ENCODE measurements at places on chromosomes 1 and 21.

GRCh38 chr1:231322880-231323530 lies 14.6 kb downstream of the EXOC8 start:
- no peak for DNase-seq

DNA sequence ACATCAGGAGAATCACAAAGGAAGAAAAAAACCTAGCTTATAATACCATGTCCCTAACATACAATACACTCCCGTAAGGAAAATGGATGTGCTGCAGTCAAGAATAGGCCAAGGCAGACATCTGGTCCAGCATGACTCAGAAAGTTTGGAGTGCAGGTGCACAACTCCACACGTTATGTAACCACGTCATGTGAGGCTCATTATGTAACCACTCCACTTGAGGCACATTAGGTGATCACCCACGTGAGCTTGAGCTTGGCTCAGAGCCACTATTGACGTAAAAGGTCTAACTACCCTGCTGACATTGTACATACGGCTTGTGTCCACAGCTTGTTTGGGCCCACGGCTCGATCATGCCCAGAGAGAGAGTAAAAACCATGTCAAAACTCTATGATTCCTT lies 99.8 kb upstream of the C1orf21 start:
- no peak for DNase-seq

GRCh38 chr1:201650623-201650933 lies 111.7 kb downstream of the NAV1 start:
- no peak for DNase-seq

DNA sequence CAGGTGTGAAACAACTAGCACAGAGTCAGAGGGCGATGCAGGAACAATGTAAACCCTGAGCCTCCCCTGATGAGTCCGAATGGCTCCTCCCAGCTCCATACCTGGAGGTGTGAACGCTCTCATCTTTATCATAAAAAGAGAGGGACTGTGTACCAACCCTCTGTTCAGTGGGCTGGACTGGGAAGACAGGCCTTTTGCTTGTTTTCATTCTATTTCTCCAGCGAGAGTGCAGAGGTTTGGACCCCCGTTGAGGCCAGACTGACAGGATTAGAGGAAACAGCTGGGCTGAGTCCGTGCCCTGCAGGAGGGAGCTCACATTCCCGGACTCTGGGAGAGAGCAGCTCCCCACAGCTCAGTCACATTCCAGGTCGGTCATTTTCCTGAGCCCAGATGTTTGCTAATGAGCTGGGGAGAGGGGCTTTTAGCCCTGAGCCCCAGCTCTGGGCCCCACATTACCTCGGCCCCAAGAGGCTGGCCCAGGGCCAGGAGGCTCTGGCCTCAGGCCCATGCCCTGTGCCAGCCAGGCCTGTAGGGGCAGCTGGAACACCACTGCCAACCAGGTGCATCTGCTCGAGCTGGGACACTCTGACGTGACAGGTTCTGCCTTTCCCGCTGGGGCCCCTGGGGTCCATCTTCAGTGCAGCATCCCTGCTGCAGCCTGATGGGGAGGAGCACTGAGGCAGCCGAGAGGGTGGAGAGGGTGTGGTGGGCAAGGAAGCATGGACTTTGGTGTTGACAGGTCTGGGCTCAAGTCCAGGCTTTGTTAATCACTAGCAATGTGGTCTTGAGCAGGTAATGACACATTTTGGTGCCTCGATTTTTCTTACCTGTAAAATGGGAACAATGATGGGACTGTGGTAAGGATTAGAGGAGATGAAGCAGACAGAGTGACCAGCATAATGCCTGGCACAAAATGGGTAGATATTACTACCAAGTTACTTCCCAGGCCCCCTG lies 3.5 kb upstream of the NBL1 start:
- no peak for DNase-seq

- DNase-seq, result no peak
These were observed 1.1 kb upstream of the C2CD2 start for GRCh38 chr21:41954654-41955499.

- DNase-seq, result peak; percentile 22
These were observed 3.0 kb downstream of the PTPN22 start for GRCh38 chr1:113868387-113869083.

GRCh38 chr1:65615859-65616258 lies 176.8 kb upstream of the PDE4B start:
- DNase-seq, result no peak

GRCh38 chr1:232883992-232884661 lies 66.3 kb upstream of the NTPCR start:
- DNase-seq, result no peak

DNA sequence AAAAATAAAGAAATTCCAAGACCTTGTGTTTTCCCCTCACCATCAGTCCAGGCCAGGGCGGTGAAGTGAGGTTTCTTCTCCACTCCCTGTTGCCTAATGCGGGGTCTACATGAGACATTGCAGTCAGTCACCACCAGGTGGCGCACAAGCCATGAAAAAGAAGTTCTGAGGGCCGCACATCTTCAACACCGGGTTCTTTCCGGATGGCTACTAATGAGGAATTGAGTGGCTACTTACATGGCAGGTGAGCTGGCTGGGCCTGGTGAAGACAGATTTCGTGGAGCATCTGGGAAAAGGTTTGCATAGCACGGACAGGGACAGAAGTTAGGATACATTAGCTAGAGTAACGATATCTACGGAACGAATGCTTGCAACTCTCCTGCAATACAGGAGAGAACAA lies 15.8 kb upstream of the S100A11 start:
- DNase-seq, result peak; percentile 55

DNA sequence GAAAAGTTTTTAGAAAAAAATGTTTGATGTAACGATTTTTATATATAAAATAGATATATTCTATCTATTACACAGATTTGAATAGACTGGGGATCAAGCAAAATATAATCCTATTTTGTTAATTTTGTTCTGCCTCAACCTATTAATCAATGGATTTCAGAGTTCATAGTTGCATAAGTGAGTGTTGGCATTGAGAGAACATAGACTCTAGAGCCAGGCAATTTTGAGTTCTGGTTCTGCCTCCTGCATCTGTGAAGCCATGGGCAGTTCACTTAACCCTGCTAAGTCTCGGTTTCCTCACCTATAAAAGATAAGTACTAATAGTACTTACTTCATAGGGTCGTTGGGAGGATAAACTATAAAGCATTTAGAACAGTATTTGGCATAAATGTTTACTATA lies 13.6 kb upstream of the PKN2 start:
- no peak for DNase-seq

DNA sequence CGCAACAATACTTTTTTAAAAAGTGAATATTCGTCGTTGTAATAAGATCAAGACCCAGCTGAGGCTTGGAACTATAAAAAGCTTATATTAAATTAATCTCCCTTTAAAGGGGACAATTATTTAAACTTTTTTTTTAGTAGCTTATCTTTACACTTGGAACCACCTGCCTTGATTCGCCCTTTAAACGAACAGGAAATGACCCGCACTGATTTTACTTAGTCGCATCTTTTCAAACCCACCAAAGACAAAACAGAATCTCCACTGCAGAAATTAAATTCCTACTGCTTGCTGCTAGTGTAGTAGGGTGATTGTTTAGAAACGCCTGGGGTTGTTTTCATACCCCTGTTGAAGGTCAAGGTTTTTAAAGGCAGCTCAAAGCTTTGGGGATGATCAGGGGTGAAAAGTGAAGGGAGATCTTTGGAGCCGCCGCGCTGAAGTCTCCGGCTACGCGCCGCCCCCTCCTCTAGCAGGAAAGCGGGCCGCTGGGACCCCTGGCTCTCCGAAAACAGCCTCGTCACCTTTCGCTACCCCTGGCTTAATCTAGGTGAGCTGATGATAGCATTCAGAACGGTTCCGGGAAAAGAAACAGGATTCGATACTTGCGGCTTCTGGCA lies 163.4 kb downstream of the RUNX1 start:
- no peak for DNase-seq

DNA sequence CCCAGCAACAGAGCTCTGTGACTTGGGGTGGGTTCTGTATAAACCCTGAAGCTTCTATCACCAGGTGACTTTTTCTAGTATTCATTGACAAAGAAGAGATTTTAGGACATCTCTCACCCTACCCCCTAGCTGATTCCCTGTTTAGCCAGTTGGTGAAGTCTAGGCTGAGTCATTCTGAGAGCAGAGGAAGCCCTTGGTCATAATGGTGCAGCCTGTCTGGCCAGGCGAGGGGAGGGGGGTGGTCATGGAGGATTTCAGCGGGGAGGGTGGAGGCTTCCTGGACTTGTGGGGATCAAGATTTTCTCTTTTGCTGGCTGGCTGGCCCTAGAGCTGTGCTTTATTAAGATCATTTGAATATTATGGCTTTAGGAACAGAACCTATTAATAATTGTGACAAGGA lies 262.6 kb downstream of the CAMTA1 start:
- DNase-seq, result no peak

DNA sequence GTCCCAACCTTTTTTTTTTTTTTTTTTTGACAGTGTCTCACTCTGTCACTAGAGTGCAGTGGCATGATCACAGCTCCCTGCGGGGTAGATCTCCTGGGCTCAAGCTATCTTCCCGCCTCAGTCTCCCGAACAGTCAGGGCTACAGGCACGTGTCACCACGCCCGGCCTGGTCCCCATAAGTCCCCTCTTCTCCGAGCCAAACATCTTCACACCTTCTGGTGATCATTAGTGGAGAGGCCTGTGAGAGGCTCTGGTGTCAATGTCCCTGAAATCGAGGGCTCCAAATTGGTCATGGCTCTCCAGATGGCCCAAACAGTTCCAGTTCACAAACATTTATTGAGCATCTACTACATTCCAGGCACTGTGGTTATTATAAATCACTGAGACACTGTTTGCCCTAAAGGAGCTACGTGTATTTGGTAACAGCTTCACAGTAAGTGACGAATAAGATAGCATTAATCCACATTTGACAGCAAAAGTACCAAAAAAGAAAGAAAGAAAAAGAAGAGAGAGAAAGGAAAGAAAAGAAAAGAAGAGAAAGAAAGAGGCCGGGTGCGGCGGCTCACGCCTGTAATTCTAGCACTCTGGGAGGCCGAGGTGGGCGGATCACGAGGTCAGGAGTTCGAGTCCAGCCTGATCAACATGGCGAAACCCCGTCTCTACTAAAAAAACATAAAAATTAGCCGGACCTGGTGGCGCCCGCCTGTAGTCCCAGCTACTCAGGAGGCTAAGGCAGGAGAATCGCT lies 867 bp upstream of the TIMM17A start:
- DNase-seq, result no peak

DNA sequence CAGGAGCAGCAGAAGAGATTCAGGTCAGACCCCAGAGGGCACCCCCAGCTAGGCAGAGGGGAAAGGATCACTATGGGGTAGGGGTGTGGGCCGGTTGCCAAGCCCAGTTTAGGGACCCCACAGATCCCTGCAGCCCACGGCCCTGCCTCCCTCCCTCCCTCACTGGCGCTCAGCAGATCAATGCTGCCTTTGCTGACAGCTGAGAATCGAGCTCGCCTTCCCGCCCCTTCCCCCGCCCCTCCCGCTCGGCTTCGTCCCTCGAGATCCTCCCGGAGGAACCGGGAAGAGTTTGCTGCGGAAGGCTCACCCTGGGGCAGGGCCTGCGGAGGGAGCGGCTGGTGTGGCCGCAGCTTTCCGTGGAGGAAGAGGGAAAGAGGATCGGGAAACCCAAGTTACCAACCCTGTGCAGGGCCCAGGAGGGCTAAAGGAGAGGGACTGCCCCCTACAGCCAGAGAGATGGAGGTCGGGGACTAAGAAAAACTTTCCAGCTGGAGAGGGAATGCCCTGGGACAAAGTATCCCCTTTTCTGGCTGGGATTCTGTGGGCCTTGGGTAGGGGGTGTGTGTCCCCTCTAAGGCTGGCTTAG lies 1.1 kb upstream of the KCNQ4 start:
- DNase-seq, result no peak

- no peak for DNase-seq
These were observed 170.2 kb downstream of the PLPP3 start for GRCh38 chr1:56409112-56409691.

DNA sequence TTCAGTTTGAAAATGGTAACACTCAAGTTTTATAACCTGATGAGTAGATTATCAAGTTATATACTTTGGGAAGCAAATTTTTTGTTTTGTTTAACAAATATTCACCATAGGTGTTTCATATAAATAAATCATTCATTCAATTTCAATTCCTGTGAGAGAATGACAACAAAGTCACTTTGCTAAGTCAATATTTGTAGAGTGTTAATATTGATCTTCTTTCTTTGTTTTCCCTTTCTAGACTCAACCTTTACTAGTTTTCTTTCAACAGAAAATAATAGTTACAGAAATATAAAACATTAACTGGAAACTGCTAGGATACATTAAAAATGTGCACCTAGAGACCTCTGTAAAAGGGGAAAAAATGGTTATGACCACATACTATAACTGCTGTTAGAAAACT lies 11.1 kb downstream of the EFCAB7 start:
- no peak for DNase-seq

DNA sequence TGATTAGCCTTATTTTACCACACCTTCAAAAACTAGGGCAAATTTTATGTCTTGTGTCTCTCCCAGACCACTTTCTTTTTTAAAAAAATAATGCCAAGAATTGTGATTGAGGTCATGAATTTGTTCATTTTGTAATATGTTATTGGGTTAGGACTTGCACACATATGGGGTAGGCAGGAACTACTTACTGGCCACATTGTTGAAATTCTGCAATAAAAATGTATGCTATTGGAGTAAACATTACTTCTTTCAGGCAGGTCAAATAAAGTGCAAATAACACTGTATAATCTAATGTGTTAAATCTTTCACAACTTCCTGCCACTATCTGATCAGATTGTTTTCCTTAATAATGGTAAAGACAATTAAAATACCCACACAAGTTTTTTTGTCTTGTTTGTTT lies 166.6 kb upstream of the COL11A1 start:
- no peak for DNase-seq

DNA sequence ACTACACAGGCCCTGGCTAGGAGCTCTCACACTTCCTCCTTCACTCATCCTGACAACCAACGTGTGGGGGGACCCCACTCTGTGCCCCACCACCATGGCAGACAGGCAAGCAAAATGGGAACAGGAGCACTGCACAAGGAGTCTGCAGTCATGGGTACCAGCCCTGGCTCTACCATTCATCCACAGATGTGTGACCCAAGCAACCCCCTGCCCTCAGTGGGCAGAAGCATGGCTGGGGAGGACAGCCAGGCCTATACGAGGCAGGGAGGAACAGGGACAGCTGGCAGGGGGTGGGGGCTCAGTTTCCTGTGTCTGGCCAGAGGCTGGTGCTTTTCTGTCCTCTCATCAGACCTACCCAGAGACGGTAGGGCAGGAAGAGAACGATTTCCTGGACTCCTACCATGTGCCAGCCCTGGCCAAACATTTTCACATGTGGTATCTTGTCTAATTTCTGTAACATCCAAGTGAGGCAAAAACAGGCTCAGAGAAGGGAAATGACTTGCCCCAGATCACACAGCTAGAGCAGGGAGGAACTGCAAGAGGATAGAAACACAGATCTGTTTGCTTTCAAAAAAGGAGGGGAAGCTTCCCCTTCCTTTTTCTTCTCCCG lies 178.0 kb downstream of the HIVEP3 start:
- DNase-seq, result no peak

GRCh38 chr1:2988256-2988655 lies 33.0 kb upstream of the ACTRT2 start:
- no peak for DNase-seq

- no peak for DNase-seq
These were observed 55.8 kb downstream of the IARS2 start for GRCh38 chr1:220149742-220150141.
